ENCODE measurements at places on chromosomes 13 and 19.
A peak's percentile ranks its signal among the peaks of the same experiment; 100 is the strongest.

DNA sequence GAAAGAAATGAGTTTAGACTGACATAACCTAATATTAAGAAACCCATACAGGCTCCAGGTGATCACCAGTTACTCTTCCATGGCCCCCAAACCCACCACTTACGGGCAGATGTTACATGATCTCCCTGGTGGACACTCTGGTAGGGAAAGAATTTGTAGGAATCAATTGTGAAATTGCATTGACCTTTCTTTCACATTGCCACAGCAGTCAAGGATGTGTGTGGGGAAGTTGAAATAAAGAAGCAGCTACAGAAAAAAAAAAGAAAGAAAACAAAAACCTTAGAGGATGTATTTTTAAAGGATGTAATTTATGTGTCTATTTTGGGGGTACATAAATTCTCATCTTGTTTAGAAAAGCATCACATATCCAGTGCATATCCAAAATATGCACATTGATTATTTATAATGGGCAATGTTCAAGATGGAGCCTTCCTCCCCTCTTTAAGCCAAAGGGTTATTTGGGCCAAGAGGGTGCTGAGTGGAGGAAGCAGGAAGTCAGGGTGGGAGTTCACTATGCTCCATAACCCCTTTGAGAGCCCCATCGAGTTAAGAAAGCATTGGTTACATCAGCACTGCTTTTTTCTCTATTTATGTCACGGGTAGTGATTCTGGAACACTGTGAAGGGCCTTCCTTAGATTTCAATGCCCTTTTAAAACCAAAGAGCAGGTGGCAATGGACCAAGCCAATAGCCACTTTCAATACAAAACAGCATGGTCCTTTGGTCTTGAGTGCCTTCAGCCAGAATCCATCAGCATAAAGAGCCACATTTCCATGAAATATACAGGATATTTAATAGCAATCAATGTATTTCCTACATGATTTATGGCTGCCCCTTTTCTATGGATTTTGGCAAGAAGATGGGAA, 169.6 kb downstream of the LACC1 start:
- no peak for DNase-seq

DNA sequence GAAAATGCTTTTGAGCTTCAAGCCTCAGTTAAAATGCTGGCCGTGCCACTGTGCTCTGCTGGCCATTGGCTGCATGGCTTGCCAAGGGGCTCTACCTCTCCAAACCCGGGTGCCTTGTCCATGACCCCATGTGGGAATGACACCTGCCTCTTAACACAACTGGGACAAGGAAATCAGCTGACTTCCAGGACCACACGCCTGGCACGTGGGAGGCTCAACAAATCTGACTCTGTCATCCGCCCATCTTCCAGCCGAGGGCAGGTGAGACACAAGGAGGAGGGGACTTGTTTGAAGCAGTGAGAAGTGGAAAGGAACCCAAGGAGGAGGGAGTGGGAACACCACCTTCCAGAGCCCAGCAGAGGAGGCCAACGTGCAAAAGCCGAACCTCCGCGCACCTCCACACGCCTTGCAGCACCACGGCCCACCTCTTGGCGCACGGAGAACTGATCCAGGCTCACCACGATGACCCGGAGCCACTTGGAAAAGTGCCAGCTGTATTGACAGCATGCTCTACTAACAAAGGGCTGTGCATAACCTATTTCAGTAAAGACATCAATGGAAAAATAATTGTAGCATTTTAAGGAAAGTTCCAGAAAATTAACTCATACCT, 38.3 kb downstream of the COL4A1 start:
- DNase-seq: no peak

DNA sequence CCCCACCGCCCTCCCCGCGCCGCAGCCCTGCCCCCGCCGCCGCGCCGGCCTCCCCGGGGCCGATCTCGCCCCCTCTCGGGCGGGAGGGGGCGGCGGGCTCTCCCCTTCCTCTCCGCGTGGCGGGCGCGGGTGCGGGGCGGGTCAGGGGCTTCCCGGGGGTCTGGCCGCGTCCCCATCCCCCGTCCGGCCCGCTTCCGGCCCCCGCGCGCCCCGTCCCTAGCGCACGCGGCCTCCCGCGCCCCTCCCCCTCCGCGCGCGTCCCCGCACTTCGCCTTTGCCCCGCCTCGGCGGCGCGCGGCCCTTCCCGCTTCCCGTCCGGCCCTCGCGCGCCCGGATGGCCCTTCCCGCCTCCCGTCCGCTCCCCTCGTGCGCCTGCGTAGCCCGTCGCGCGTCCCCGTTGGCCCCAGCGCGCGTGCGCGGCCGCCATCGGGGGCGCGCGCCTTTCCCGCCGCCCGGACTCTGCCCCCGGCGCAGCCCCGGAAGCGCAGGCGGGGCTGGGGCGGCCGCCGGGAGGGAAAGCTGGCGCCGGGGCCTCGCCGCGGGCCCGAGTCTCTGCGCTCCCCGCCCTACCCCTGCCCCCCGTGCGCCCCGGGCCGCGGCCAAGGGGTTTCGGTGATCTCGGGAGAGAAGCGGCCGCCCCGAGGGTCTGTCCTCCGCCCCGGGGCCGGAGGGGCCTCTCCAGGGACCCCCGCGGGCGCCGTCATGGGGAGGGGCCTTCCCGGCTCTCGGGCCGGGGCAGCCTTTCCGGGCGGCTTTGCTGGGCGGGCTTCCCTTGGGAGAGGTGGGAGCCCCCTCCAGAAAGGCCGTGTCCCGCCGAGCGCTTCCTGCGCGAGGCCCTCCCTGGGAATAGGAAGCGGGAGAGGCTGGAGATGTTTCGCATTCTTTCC, 519 bp downstream of the PTBP1 start:
- peak; percentile 12 for DNase-seq

DNA sequence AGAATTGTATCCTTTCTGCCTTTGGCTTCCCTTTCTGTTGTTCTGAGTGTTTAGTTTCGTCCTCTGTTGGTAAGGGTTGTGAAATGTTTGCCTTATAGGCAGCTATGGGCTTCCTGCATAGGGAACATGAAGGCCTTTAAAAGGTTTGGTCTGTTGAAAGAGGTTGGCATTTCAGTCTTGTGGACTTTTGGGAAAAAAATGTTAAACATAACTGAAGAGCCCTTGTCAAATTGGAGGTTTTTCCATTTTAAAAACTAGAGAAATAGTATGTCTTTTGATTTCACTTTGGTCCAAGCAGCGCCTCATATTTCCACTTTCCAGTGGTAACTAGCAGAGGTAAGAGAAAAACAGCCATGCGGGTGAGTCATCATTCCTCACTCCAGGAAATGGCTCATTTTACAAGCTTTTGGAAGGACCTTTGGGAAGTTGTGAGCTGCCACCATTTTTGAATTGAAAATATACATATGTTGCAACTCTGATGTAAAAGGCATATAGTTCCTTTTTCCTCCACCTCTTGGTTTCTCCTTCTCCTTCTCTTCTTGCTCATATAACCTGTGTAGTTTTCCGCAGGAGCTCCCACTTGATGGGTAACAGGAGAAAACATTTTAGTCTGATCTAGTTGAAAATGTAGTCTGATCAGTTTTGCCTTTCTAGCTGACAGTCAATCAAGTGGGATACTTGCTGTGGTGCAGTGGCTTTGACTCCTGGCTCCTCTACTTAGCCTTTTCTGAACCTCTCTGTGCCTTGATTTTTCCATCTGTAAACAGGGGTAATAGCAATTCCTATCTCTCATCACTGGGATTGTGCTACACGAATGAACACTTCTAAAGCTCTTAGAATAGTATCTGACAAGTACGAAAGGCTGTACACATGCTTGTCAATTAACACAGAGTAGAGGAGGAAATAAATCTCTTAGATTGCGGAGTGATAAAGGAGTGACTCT, 23.0 kb downstream of the GPC6 start:
- no peak for DNase-seq

DNA sequence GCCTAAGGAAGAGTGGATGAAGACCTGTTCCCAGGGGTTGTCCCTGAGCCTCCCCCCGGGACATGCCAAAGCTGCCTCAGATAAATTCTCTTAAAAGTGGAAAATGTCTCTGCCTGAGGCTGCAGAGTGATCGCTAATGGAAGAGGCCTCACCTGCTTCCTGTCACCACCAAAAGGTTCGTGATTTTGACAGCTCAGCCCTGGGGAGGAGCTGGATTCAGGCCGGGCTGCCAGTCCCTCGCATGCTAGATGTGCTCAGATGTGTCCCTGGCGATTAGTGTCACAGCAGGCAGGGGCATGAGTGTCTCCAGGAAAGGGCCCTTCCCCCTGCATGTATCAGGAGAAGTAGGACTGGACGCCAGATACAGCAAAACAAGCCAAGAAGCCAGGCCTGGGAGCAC, 626.5 kb downstream of the UQCRFS1 start:
- DNase-seq: no peak

GRCh38 chr13:97658556-97658955, 224.6 kb downstream of the RAP2A start:
- DNase-seq: no peak

- no peak for DNase-seq
Measured at GRCh38 chr13:69903081-69903480, 204.5 kb upstream of the ATXN8OS start.

DNA sequence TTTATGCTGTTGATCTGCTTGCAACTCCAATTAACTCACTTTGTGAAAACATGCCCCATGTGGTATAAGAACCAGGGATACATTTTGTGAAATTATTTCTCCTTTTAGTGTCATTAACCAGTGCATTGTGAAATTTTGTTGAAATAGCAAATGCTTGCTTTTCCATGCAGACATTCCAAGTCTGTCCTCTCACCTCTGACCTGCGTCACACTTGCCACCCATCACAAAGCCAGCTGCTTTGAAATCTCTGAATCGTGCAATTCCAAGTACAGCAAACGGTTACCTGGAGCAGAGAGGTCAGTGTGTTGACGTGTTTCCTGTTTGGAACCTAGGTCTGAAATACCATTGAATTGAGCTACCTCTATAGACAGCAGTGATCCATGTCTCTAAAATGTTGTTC, 4.9 kb upstream of the SLC25A15 start:
- no peak for DNase-seq

DNA sequence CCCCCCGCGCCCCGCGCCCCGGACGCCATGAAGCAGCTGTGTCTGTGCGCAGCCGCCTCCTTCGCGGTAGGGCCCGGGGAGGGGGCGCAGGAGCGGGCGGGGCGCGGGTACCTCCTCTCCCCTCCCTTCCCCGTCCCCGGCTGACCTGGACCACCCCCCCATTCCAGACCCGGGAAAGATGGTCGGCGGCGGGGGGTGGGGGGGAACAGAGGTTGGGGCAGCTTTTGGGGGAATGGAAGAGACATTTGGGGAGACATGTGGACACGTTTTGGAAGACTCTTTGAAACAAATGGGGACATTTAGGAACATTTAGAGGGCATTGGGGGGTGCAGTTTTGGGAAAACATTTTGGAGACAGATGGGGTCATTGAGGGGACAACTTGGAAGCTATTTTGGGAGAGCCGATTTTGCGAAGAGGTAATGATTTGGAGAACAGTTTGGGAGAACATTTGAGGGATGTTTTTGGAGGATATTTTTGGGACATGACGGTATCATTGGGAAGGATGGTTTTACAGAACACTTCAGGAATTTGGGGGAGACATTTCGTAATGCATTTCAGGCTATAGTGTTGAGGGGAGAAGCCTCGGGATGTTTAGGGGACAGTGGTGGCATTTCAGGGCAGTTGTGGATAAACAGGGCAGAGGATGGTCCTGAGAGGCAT, 16.1 kb downstream of the ANKRD24 start:
- no peak for DNase-seq

- DNase-seq: no peak
Measured at GRCh38 chr19:15393963-15394362, 14.4 kb upstream of the AKAP8 start.

DNA sequence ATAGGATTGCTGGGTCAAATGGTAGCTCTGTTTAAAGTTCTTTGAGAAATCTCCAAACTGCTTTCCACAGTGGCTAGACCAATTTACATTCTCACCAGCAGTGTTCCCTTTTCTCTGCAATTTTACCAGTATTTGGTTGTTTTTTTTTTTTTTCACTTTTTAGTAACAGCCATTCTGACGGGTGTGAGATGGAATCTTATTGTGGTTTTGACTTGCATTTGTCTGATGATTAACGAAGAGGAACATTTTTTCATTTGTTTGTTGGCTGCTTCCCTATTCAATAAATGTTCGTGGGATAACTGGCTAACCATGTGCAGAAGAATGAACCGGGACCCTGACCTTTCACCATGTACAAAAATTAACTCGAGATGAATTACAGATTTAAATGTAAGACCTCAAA, 31.2 kb downstream of the CYP4F2 start:
- DNase-seq: no peak

GRCh38 chr19:4744451-4745174, 21.0 kb upstream of the DPP9 start:
- DNase-seq: no peak

DNA sequence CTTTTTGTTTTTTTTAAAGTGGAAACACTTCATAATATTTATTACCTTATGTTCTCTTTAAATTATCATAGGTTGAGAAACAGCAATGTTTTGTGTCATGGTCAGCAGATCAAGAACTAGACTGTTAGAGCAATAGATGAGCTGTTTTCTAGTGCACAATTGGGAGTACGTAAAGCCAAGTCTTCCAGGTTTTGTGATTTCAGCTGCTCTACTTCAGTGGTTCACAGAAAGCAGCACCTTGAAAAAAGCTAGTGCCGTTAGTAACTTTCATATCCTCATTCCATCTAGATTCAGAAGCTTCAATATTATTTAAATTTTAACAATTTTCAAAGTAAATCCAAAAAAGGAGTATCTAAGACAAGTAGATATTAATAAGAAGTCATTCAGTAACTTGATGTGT, 1.9 kb downstream of the GPR18 start:
- no peak for DNase-seq

DNA sequence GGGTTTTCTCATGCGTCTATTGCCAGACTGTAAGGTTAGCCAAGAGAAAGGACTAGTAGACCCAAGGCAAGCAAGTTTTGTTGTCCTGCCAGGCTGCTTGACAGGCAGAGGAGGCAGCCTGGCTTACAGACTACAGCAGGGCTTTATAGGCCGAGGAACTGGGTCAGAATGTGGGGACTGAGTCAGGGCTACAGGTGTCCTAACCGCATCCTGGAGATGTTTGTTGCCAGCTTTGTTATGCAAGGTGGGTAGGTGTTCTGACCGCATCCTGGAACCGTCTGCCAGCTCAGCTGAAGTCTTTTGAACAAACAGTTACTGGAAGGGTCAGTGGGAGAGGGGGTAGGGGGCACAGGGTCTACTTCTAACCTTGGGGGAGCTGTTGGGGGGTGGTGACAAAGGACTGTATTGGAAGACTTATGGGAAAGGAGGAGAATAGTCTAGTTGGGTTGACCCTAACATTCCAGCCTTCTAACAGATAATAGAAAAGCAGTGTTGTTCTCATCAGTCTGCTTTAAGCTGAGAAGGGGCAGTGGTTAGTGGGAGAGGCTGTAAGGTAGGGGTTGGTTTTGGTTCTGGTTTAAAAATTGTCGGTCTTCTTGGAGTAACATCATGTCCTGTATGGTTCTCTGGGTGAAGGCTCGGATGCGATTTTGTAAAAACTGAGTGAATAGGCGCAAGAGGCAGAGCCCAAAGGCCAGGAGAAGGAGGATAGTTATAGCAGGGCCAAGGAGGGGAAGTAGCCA, 913.8 kb upstream of the SLITRK5 start:
- no peak for DNase-seq

DNA sequence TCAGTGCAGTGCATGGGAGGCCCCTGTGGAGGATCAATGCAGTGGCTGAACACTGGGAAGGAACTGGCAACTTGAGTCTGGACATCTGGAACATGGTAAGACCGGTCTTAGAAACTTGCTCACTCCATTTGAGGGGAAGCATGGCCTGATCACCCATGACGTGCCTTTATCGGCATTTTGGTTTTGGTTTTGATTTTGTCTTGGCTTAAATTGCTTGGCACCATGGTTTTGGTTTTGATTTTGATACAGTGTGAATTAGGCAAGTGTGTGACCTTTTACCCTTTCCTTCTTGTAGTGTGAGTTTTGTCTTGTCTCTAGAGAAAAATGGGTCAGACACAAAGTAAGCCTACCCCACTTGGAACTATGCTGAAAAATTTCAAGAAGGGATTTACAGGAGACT, 77.3 kb downstream of the ZNF486 start:
- DNase-seq: no peak
